ENCODE measurements at places on chromosomes 7 and 10.

- no peak for DNase-seq
Observed at GRCh38 chr7:11346302-11346701, 372.6 kb downstream of the PHF14 start.

GRCh38 chr10:12839941-12840611 is 161.4 kb downstream of the CCDC3 start:
- no peak for DNase-seq

DNA sequence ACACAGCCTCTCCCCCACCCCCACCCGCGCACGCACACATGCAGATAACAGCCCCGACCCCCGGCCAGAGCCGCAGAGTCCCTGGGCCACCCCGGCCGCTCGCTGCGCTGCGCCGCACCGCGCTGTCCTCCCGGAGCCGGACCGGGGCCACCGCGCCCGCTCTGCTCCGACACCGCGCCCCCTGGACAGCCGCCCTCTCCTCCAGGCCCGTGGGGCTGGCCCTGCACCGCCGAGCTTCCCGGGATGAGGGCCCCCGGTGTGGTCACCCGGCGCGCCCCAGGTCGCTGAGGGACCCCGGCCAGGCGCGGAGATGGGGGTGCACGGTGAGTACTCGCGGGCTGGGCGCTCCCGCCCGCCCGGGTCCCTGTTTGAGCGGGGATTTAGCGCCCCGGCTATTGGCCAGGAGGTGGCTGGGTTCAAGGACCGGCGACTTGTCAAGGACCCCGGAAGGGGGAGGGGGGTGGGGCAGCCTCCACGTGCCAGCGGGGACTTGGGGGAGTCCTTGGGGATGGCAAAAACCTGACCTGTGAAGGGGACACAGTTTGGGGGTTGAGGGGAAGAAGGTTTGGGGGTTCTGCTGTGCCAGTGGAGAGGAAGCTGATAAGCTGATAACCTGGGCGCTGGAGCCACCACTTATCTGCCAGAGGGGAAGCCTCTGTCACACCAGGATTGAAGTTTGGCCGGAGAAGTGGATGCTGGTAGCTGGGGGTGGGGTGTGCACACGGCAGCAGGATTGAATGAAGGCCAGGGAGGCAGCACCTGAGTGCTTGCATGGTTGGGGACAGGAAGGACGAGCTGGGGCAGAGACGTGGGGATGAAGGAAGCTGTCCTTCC is 620 bp downstream of the EPO start:
- DNase-seq: no peak

DNA sequence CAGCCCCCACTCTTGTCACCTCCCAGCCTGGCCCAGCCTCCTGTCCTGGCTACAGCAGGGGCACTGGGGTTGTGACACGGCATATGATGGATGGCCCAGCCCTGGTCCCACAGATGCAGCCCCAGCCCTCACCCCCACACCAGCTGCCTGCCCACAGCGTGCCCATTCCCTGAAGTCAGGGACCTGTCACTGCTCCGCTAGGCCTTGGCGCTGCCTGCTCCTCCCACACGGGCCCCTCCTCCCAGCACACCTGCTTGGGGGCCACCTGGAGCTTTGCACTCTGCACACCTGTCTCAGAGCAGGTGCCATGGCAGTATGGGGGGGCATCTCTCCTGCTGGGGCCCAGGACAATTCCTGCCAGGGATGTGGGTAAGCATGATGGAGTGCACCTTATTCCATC is 3.5 kb downstream of the GCK start:
- peak; percentile 83 for DNase-seq

- no peak for DNase-seq
Observed at GRCh38 chr7:78326189-78326588, 527.6 kb downstream of the PHTF2 start.

GRCh38 chr7:17194656-17195055 is 103.8 kb upstream of the AHR start:
- DNase-seq: no peak

GRCh38 chr7:15245831-15246230 is 316.0 kb downstream of the AGMO start:
- no peak for DNase-seq

GRCh38 chr10:106392778-106393177 is 771.7 kb downstream of the SORCS1 start:
- no peak for DNase-seq

DNA sequence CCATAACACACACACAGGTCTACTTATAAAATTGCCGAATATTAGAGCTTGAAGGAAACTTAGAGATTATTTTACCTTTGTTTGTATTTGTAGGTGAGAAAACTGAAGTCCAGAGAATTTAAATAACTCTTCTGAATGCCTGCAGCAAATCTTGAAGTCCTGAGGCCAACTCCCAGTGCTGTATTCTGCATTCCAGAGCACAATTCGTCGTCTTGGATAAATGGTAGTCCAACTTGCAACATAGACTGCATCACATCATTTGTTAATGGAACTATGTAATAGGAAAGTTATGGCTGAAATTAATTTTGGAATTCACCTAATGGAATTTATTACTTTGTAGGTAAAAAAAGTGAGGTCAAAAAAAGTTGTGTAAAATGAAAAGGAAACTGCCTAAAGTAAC is 37.3 kb upstream of the SEMA3D start:
- no peak for DNase-seq

- no peak for DNase-seq
Observed at GRCh38 chr7:44595934-44596635, 10.3 kb upstream of the OGDH start.

Data from NCI-H510A (cell line).